Astrocyte (in vitro differentiated cells and primary cell): ENCODE measurements at places on chromosomes 1 and 21.
A peak's percentile ranks its signal among the peaks of the same experiment; 100 is the strongest.

GRCh38 chr21:21200939-21201615, 202.9 kb downstream of the NCAM2 start:
- no peak for DNase-seq

DNA sequence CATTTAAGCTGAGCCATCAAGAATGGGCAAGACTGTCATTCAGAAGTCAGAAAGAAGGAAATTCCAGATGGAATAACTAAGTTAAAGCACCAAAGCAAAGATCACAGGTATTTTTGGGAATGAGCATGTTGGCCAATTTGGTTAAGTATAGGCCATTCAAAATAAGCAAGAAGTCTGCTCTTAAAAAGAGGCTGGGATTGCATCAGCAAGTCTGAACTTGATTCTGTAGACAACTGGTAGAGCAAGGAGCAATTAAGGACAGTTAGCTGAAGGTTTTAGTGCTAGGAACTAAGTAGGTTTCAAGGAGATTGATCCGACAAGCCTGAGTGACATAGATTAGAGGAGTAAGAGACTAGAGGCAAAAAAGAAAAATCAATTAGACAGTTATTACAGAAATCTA, 8.4 kb downstream of the ANKRD45 start:
- no peak for DNase-seq

DNA sequence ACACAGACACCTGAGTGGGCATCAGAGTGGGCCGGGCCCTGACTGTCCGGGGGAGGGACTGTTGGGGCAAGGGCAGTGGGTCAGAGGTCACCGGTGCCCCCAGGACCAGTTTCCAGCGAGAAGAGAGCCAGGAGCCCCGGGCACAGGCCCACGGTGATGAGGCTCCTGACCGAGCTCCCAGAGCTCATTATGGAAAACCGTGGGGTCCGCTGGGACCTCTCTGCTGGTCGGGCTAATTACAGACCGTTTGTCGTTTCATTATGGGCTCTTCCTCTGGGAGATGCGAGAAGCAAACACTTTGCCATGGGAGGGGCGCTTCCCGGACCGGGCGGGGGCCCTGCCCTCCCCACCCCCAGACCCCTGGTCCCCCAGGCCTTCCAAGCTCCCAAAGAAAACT, 12.0 kb upstream of the TTLL10 start:
- no peak for DNase-seq

GRCh38 chr1:209150114-209150513, 433.4 kb upstream of the CAMK1G start:
- DNase-seq = peak; percentile 39
